Thyroid gland (tissue), 4 donors: ENCODE measurements at places on chromosomes 16 and 17.

DNA sequence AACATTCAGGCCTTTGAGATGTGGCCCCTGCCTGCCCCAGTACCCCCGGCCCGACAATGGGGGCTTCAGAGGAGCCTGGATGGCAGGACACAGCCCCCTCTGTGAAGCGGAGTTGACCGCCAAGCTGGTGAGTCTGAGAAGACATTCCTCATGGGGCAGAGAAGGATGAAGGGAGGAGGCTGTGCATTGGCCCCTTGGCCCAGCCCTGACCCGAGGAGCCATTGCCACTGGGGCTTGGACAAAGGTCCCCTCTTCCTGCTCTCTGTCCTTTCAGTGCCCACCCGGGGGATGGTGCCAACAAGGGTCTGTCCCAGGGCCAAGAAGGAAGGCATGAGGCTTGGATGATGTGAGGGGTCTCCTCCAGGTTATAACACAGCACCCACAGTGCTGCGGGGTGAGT lies 30.9 kb upstream of the PHB1 start:
- no peak for DNase-seq

DNA sequence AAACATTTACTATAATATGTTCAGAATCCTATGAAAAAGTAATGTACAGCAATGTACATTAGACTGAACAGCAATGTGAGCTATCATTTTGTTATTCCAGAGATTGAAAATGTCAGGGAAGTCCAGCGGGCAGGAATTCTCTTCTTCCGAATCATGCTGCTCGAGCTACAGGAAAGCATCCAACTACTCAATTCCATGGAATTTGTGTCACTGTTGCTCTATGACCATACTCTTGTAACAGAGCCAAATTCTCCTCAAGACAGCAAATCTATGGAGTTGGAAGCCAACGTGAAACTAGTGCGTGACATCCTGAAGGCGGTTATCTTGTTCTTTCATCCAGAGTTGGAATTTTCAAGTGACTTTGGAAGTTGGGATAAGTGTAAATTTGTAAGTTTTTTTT lies 24.8 kb upstream of the NSRP1 start:
- DNase-seq = no peak

GRCh38 chr16:88077328-88078108 lies 126.3 kb downstream of the BANP start:
- no peak for DNase-seq

DNA sequence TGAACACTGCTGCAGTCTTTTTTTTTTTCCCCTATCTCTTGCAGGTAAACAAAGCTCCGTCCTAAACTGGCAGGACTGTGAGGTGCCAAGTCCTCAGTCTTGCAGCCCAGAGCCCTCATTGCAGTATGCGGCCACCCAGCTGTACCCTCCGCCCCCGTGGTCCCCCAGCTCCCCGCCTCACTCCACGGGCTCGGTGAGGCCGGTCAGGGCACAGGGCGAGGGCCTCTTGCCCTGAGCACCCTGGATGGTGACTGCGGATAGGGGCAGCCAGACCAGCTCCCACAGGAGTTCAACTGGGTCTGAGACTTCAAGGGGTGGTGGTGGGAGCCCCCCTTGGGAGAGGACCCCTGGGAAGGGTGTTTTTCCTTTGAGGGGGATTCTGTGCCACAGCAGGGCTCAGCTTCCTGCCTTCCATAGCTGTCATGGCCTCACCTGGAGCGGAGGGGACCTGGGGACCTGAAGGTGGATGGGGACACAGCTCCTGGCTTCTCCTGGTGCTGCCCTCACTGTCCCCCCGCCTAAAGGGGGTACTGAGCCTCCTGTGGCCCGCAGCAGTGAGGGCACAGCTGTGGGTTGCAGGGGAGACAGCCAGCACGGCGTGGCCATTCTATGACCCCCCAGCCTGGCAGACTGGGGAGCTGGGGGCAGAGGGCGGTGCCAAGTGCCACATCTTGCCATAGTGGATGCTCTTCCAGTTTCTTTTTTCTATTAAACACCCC lies 13.8 kb downstream of the IL34 start:
- DNase-seq = no peak

GRCh38 chr17:7356072-7356549 lies 1.2 kb downstream of the TMEM95 start:
- DNase-seq = peak; percentile 74

GRCh38 chr17:3963237-3964201 lies 718 bp downstream of the ATP2A3 start:
- DNase-seq = peak; percentile 19

GRCh38 chr16:27759301-27759871 lies 209.4 kb downstream of the KATNIP start:
- DNase-seq = no peak

- peak; percentile 50 for DNase-seq
These were observed 17.8 kb downstream of the ACTG1 start for GRCh38 chr17:81494626-81495377.
